Epithelial cell of esophagus (primary cell): ENCODE measurements at places on chromosomes 12 and 14.

DNA sequence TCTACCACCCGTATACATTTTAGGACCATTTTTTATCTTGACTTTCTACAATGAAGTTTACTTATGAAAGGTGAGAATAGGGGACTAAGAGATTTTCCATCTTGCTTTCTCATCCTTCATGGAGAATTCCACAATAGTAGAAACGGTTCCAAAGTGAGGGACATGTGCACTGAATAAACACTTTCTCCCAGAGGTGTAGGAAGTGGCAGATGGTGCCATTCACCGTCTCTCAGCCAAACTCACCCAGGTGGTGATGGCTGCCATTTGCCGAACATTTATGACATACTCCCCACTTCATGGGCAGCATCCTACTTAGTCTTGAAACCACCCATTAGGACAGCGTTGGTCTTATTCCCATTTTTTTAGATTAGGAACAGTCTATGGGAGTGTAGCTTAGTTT lies 540.5 kb downstream of the DIO2 start:
- DNase-seq: no peak

DNA sequence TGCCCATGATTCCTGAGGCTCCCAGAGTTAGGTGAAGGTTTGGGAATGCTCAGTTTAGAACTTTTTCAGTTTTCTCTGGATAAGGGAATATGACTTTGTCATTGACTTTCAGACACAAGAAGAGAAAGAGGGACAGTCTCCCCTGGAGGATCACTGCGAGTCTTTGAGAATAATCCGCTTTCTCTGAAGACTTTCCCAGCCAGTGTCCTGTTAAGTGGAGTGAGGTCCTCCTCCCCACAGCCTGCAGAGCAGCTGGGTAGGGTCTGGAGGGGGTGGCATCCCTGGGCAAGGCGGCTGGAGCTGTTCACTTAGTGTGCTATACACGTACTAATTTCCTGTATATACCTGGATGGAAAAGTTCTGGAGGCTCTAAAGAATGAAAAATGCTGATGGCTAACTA lies 8.5 kb upstream of the RAB35 start:
- no peak for DNase-seq

- peak; percentile 72 for DNase-seq
These were observed 751 bp downstream of the GDF11 start for GRCh38 chr12:55743406-55744339.

DNA sequence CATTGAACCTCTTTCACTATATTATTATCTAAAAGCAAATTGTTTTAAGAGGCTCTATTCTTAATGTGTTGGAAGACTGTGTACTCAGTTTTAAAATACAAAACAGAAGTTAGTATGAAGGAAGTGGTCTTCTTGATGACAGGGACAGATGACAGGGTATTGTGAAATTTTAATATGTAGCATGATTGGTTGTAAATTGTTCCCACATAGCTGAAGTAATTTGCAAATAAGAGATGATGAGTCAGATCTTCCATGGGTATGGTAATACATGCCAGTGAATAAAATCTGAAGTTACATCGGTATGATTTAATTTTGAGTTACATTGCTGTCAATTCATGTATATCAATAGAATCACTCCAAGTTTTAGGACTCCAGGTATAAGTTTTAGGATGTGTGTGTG lies 454.8 kb downstream of the AEBP2 start:
- DNase-seq: peak; percentile 0

DNA sequence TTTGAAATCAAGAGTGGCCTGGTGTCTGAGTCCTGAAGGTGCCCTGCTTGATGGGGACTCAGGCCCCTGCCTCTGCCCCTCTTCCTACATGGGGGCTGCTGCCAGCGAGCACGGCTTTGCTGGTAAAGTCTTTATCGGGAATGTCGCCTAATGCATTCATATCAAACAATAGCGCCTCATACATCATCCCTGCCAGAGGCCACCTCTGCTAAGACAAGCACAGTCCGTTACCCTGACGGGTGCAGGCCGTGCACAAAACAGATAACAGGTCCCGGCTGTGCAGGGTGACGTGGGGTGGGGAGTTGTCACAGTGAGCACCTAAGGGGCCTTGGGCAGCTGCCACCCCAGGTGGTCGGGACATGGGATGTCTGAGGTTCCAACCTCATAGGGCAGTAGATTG lies 68.4 kb upstream of the FAM222A start:
- DNase-seq: no peak

DNA sequence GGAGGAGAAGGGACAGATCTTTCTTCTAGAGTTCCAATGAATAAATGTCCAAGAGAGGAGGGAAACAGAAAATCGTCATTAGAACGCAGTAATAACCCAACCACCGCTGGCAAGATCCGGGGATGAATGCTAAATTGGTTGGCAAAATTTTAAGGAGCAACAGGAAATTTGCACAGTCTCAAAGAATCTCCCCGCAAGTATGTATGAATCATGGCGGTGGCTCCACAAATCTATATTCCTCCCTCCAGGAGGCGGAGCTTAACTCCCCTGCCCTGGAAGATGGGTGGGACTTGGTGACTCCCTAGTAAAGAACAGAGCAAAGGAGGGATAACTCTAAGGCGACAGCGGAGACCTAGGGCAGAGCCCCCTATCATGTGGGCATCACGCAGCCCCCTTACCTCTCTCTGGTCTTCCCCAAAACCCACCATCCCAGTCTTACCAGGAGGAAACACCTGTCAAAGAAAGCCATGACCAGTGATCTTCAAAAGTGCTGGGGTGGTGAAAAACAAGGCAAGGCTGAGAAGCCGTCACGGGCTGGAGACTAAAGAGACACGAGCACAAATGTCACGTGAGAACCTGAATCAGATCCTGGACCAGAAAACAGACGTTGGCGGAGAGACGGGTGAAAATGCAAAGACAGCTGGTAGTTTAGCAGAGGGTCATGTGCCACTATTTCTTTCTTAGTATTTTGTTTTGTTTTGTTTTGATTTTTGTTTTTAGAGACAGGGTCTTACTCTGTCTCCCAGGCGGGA lies 125.8 kb downstream of the NCOR2 start:
- DNase-seq: peak; percentile 90

DNA sequence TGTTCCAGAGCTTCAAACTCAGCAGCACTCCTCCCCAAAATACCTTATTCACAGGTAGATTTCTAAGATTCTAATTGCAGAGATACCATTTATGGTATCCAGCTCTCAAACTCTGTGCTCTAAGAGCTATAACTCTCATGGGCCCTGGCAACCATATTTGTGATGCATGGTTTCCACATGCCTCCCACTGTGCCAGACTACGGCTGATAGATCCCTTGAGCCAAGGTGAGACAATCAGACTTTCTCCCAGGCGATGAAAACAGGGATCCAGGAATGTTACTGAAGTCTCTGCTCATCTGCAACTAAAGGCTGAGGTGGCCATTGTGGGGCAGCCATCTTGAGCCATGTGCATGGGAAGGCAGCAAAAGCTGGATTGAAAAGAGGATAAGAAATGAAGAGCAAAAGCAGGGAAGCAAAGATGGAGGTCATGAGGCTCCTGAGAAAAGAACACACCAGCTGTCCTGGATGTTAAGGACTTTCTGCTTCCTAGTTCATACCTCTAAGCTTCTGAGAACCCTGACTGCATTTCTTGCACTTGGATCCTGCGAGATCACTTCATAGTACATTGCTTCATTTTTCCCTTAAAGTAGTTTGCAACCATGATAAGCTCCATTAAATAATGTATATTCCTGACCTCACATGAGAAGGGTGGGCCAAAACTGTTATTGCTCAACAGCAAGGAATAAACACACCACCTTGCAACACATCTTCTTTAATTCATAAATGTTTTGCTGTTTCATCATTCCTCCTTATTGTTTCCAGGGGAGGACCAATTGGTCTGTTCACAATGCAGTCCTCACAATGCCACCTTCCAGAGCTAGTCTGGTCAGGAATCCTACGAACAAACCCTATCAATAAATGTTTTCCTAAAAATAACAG lies 5.4 kb downstream of the EGLN3 start:
- DNase-seq: no peak

DNA sequence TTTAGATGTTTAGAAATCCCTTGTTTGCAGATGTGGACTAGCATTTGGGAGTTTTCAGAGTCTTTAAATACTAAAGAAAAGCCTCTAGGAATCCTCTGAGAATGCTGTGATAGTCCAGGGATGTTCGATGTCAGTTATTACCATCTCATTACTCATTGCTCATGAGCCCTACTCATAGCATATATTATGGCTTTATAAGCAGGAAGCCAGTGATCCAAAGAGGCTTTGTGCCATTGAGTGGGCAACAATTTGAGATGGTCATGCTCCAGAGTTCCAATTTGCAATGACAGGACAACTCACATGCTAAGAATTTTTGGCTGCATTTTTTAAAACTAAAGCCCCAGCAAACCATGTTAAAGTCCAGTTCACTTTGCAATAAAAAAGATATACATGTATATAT lies 163.0 kb downstream of the OTOGL start:
- no peak for DNase-seq

- peak; percentile 19 for DNase-seq
These were observed 33.0 kb downstream of the DBX2 start for GRCh38 chr12:45017916-45018315.

DNA sequence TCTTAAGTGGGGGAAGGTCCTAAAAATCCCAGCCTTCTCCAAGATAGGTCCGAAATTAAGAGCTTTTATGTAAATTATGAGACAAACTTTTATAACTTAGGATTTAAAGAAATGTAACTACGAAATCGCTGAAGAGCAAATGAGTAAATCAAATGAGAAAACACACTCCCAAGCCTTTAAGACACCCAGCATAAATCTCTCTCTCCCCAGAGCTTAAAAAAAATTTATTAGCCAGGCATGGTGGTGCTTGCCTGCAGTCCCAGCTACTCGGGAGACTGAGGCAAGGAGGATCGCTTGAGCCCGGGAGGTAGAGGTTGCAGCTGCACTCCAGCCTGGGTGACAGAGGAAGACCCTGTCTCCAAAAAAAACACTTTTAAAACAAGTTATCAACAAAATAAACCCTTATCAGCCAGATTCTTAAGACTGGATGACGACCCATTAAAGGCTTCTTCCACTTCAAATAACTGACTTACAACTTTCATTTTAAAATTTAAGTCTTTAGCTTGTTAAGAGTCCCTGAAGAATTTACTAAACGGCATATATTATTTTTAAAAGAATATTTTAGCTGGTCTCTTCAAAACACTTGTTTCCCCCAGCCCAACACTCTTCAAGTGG lies 3.2 kb downstream of the PTGES3 start:
- DNase-seq: no peak

DNA sequence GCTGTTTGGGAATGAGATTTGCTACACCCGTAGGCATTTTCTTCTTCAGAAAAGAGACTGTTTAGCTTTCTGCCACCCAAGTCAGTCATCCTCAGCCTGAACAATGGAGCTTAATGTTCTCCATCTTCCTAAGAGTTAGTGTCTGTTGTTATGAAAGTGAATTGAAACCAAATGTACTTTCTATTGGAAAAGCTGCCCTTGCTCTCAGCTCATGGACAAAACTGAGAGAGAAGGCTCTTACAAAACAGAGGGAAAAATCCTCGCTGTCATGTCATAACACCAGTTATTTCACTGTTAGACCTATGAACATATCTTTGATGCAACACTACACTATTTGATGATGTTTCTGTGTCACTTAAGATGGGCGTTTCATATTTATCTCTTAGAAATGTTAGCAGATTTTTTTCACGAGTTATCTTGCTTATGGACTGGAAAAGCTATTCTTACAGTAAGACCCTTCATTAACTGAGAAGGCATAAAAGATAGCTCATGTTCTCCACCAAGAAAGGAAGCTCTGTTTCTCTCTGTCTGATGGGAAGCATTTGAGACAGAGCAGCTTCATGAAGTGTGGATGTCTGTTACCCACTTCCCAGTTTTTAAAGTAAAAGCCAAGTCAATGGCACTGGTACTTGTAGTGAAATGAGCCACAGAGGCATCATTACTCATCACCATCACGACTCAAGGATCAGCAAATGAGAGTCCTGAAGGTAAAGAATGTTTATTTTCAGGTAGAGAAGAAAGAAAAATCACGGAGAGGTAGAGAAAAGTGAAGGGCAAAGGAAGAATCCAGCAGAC lies 483.9 kb downstream of the ZFP36L1 start:
- peak; percentile 36 for DNase-seq

- DNase-seq: no peak
These were observed 23.1 kb upstream of the DCP1B start for GRCh38 chr12:2027351-2027750.

- DNase-seq: peak; percentile 52
These were observed 563 bp upstream of the STXBP6 start for GRCh38 chr14:25050269-25051150.

- peak; percentile 14 for DNase-seq
These were observed 75.7 kb upstream of the PPP4R3A start for GRCh38 chr14:91585856-91586255.

DNA sequence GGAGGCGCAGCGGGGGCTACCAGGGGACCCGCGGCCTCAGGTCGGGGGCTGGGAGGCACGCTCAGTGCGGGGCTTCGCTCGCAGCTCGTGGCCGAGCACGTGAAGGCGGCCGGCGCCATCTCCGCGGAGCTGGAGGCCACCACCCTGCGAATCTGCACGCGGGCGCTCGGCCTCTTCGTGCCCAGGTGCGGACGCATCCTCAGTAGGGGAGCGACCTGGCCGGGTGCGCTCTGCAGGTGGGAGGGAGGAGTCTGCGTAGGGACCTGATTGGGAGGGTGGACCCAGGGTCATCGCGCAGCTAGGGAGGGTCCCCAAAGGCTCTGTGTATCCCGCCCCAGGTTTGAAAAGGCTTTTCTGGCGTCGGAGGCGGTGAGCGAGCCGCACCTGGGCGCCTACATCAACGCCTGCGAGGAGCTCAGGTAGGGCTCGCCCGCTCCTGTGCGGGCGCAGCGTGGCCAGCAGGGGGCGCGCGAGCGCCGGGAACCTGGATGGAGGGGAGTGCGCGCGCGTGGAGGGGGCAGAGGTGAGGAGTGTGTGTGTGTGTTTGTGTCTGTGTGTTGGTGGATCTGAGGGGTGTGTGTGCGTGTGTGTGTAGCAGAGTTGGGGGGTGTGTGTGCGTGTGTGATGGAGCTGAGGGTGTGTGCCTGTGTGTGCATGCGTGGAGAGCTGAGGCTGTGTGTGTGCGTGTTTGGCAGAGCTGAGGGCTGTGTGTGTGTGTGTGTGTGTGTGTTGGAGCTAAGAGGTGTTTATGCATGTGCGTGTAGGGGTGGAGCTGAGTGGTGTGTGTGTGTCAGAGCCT lies 10.3 kb downstream of the EXOC3L4 start:
- DNase-seq: peak; percentile 58

DNA sequence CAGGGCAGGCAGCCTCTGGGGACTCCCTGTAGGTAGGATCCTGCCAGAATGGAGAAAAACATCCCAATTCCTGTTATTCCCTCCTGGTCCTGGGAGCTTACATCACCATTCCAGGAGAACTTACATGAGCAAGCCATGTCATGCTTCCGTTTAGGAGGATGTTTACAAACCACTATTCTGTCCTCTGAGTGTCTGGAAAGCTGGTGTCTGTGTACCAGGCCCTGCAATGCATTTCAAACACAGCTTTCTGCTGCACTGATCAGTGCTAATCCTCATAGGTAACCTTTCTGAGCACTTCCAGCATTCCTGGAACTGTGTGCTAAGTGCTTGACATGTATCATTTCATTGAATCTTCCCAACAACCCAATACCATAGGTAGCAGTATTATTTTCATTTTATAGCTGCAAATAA lies 19.8 kb upstream of the MAP1LC3B2 start:
- peak; percentile 66 for DNase-seq

- no peak for DNase-seq
These were observed 212.9 kb downstream of the NRXN3 start for GRCh38 chr14:78383060-78383459.

- DNase-seq: no peak
These were observed 153.4 kb upstream of the TMTC2 start for GRCh38 chr12:82533341-82533740.

- DNase-seq: no peak
These were observed 911.8 kb downstream of the FSCB start for GRCh38 chr14:43595096-43595772.

GRCh38 chr12:77577791-77578190 lies 252.9 kb upstream of the NAV3 start:
- no peak for DNase-seq
